ENCODE measurements at places on chromosomes 3 and 15.

GRCh38 chr15:74368121-74368520 is 675 bp upstream of the CYP11A1 start:
- no peak for DNase-seq

- DNase-seq, result no peak
Measured at GRCh38 chr15:58805095-58805494, 34.0 kb downstream of the MINDY2 start.

GRCh38 chr3:47578691-47579632 is at the start of gene CSPG5:
CSPG5 (minus strand) TSS chr3:47578865; CDS start chr3:47578693, 172 bp downstream.
- DNase-seq, result no peak

DNA sequence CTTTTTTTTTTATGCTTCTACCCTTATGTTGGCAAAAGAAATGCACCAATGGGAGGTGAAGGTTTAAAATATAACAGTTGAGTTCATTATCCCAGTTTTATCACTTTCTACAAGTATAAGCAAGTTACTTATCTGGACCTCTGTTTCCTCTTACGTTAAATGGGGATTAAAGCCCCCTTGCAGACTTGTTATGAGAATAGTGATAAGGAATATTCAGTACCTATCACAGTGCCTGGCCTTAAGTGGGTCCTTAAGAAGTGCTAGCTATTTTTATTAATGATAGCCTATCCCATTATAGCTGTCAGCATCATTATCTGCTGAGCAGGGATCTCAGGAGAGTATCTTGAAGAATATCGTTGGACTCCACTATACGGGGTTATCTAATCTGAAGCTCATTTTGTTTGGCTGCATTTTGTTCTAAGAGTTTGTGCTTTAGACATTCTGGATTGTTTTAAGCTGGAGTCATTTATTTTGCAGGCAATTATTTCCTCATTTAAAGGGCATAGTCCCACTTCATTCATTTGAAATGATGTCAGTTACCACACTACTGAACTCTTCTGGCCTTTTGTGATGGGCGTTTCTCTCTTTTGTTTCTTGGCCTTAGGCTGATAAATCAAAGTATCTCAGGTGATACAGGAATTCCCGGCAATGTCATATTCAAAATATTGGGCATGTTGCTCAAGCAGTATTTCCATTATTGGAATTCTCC is 28.8 kb downstream of the RAB8B start:
- peak; percentile 45 for DNase-seq

- no peak for DNase-seq
Measured at GRCh38 chr3:11415099-11415498, 142.9 kb downstream of the ATG7 start.

GRCh38 chr3:31343075-31343474 is 189.7 kb upstream of the STT3B start:
- no peak for DNase-seq

- DNase-seq, result no peak
Measured at GRCh38 chr15:66780172-66780972, 78.3 kb downstream of the SMAD6 start.

GRCh38 chr3:106836906-106837305 is 540.3 kb upstream of the CCDC54 start:
- no peak for DNase-seq

GRCh38 chr15:68502398-68502901 is 70.5 kb upstream of the ITGA11 start:
- DNase-seq, result no peak

GRCh38 chr3:9955067-9955502 is 2.9 kb upstream of the PRRT3 start:
- DNase-seq, result no peak

- DNase-seq, result no peak
Measured at GRCh38 chr3:16447135-16447534, 66.4 kb downstream of the RFTN1 start.

DNA sequence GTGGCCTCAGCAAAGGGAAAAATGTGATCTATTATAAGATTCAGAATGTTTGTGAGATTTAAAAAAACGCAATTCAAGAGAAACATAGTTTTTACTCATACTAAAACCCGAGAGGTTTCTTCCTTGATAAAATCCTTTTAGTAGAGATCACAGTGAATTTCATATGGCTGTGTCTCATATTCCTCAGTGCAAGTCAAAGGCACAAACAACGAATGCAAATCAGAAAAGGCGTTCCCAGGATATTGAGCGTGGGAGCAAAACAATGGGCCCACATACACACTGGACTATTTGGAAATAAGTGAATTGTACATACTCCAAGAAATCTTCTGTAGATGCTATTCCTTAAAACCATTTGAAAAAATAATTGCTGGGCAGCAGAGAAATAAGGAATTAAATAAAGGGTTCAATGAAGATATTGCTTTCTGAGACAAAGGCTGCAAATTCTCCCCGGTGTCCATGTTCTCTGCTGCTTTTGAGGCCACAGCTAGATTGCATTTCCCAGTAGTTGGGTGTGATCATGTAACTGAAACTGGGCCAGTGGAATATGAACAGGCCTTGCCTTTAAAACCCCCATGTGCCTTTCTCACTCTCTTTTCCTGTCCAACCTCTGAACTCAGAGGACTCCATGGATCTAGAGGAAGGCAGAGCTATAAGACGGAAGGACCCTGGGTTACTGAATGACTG is 144.6 kb upstream of the TBL1XR1 start:
- DNase-seq, result no peak

GRCh38 chr15:48710952-48711495 is 65.5 kb upstream of the FBN1 start:
- peak; percentile 25 for DNase-seq

GRCh38 chr3:102085431-102086176 is 236.3 kb downstream of the NFKBIZ start:
- DNase-seq, result no peak

Measured in trophoblast cell (in vitro differentiated cells and primary cell).